Nucleus accumbens (tissue), 56 donors: ENCODE measurements at places on chromosomes 5 and 9.
A peak's percentile ranks its signal among the peaks of the same experiment; 100 is the strongest.

- peak; percentile 9 for DNase-seq
Observed at GRCh38 chr5:147454996-147455677, 54.7 kb downstream of the DPYSL3 start.

DNA sequence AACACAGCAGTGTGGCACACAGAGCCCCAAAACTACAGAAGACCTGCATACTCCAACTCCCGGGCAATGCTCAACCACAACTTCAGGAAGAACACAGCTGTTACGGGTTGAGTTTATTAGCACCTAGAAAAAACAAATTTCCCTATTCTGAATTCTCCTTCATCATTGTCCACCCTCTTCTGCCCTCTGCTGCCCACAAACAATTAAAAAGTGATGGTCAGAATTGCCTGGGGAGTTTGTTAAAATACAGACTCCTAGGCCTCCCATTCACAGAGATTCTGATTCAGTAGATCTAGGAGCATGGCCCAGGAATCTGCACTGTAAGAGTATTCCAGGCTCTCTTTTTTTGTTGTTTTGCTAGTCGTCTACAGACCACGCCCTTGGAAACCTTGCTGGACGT, 310.6 kb downstream of the NDUFS4 start:
- no peak for DNase-seq

- DNase-seq, result no peak
Observed at GRCh38 chr5:34585601-34586104, 70.5 kb upstream of the RAI14 start.

DNA sequence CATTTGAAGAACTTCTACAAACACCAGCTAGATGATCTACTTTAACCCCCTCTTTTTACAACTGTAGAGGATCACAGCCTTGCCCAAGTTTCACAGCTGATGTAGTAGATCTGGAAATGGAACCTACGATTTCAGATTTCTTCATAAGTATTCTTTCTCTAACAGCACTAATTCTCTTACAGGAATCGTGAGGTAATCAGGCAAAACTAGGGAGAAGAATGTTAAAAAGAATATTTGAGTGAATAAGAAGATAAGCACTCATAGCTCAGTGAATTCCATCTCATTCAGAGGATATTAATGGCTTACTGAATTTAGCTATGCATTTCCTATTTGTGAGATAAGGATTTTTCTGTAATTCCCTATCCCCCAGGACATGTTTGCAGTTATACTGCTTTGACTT, 42.1 kb downstream of the NADK2 start:
- no peak for DNase-seq

DNA sequence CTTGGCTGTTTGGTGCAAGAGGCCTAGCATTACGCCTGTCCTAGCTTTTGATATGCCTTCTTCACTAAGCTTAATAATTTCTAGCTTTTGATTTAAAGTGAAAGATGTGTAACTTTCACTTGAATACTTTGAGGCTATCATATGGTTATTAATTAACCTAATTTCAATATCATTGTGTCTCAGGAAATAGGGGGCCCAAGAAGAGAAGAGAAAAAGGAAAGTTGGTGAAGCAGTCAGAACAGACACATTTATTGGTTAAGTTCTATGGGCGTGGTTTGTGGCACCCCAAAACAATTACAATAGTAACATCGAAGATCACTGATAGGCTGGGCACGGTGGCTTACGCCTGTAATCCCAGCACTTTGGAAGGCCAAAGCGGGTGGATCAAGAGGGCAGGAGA, 40.9 kb upstream of the F2RL2 start:
- DNase-seq, result no peak

- no peak for DNase-seq
Observed at GRCh38 chr9:100074093-100074492, 24.7 kb downstream of the ERP44 start.

GRCh38 chr9:125455876-125456275, 194.2 kb downstream of the GAPVD1 start:
- no peak for DNase-seq

- DNase-seq, result no peak
Observed at GRCh38 chr5:77396017-77396416, 96.1 kb downstream of the WDR41 start.

DNA sequence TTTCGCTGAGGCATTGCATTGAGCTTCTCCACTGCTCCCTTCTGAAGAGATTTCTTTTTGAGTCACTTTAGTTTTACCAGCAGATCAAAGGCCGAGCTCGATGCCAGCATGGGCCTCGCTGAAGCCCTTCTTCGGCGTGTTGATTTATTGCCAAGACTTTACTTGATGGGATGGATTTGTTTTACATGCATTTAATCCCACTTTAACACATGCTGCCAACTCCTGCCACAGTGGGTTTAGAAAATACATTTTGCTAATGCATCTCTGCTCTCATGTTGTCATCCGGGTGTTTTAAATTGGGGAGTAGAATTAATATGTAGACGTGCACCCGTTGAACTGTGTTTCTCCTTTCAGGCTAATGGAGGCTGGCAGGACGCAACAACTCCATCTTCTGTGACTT, 218.3 kb downstream of the PBX3 start:
- DNase-seq, result no peak

DNA sequence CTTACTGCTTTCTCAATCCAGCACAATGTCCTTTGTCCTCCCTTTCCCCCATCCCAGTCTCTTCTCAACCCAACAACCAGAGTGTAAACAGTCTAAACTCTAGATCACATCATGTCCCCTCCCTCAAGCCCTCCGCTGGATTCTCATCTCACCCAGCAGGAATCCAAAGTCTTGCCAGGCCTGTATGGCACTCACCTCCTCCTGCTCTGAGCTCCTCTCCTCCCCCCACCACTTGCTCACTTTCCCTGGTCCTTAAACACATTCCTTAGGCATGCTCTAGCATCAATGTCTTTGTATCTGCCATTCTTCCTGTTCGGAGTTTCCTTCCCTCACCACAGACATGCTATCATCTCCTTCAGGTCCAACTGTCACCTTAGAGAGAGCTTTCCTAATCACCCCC, 78.8 kb downstream of the NIPSNAP3B start:
- no peak for DNase-seq

- peak; percentile 4 for DNase-seq
Observed at GRCh38 chr5:134370311-134370870, 978 bp upstream of the UBE2B start.
